NCI-H526 (cell line): ENCODE measurements at places on chromosomes 1 and 21.

GRCh38 chr21:46124083-46124925, 26.4 kb downstream of the COL6A2 start:
- DNase-seq = no peak

DNA sequence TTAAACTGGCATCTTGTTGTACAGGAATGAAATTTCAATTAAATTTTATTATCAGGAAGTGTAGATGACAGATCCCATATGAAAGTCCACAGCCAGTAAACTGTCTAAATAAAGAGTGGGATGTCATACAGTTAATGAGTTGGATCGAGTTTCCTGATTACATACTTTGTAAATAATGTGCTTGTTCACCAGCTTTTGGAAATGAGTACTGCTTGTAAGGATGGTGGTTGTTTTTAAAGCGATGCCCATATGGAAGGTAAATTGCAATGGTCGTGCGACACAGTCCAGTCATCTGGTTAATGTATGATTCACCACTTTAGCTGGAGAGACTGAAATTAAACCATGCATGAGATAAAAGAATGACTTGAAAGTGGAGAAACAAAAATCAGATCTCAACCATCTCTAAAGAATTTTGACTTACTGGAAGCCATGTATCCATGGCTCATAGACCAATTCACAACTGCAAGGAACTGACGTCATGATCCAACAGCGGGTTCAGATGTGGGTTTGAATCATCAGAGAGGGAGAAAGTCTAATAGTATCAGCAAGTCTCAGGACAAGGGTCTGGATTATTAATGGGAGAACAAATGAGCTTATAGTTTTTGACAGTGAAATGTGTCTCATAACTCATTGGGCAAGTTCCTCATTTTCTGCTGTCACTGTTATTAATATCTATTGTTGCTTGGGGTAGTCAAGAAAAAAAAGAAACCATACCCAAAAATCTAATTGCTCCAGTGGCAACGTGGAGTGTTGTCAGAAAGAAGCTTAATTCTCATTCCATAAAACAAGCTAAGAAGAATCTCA, 49.0 kb downstream of the MAP10 start:
- DNase-seq = no peak

GRCh38 chr21:45590246-45590725, 48.0 kb upstream of the SLC19A1 start:
- no peak for DNase-seq

- DNase-seq = no peak
These were observed 55.4 kb upstream of the TTC39A start for GRCh38 chr1:51385776-51386175.

GRCh38 chr1:116912846-116913245, 3.1 kb downstream of the PTGFRN start:
- DNase-seq = no peak

GRCh38 chr21:44455524-44456213, 359 bp downstream of the LRRC3 start:
- peak; percentile 62 for DNase-seq

GRCh38 chr1:113434081-113434873, 44.0 kb downstream of the MAGI3 start:
- DNase-seq = no peak

DNA sequence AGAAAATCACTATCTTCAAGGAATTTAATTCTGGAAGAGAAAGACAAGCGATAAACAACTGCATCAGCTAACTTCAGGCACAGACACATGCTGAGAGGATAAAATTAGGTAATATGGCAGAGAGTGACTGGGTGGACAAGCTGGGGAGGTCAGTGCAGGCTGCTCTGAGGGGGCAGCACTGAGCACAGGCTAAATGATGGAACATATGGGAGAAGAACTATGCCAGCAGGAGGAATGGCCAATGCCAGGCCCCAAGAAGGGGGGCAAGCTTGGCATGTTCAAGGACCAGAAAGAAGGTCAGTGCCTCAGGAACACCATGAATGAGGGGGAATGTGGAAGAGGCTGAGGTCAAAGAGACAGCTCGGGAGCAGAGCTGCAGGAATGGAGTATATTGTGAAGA, 190.7 kb upstream of the MAP1LC3C start:
- DNase-seq = no peak

- no peak for DNase-seq
These were observed 109.6 kb downstream of the NOS1AP start for GRCh38 chr1:162179121-162179520.

GRCh38 chr1:100736746-100737145, 17.2 kb downstream of the VCAM1 start:
- DNase-seq = no peak

GRCh38 chr1:3483801-3484444, 29.5 kb downstream of the ARHGEF16 start:
- peak; percentile 61 for DNase-seq

GRCh38 chr1:229092377-229093237, 178.3 kb upstream of the RAB4A start:
- DNase-seq = peak; percentile 75

DNA sequence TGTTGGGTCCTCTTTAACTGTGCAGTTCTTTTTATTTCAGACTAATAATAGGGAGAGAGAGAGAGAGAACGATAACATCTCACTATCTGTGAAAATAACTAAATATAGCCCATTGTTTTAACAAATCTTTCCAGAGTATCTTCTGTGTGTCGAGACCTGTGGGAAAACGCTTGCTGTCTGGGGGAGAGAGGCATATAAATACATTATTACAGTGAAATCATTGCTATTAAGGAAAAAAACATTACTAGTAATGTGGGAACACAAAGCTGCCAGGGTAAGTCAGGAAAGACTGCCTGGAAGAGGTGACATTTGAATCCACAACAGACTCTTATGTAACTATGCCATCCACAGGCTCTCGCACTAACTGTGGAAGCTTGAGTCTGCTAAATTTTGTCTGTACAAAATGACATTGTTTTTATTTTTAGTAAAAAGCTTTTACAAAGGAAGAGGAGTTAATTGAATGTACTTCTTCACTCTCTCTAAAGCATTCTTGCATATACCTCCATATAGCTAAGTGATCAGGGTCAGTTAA, 59.8 kb upstream of the PGD start:
- DNase-seq = no peak

- DNase-seq = no peak
These were observed 815.0 kb downstream of the LRRIQ3 start for GRCh38 chr1:73382966-73383365.

DNA sequence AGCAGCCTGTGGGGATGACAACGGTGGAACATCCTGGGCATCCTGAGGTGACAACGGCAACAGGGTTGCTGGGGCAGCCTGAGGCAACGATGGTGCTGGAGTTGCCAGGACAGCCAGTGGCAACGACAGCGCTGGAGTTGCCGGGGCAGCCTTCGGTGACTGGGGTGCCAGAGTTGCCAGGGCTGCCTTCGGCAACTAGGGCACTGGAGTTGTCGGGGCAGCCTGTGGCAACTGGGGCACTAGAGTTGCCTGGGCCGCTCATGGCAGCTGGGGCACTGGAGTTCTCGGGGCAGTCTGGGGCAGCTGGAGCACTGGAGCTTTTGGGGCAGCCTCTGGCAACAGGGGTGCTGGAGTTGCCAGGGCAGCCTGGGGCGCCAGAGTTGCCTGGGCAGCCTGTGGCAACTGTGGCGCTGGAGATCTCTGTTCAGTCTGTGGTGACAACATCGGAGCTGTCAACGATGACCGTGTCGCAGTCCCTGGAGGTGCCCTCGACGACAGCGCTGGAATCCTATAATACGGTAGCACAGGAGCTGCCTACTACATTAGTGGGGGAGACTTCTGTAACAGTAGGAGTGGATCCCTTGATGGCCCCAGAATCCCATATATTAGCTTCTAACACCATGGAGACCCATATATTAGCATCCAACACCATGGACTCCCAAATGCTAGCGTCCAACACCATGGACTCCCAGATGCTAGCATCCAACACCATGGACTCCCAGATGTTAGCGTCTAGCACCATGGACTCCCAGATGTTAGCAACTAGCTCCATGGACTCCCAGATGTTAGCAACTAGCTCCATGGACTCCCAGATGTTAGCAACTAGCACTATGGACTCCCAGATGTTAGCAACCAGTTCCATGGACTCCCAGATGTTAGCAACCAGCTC, 8.2 kb downstream of the SON start:
- DNase-seq = no peak

GRCh38 chr1:186301448-186301847, 73.6 kb downstream of the TPR start:
- DNase-seq = no peak

DNA sequence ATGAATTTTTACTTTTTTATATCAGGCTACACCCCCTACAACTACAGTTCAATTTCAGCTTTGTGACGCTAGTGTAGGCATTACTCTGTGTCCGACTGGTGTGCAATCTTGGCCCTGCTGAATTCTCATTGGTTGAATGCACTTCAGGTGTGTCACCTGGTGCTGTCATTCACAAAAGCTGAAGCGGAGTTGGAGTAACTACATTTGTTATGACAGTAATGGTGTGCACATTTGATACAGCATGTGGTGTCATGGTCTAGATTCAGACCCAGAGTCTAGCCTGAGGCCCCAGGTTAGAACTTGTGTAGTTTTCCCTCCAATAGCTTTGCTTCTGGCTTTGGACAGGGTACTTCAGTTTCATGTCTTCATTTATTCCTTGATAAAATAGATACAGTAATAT, 88.7 kb downstream of the C1orf94 start:
- DNase-seq = peak; percentile 40

DNA sequence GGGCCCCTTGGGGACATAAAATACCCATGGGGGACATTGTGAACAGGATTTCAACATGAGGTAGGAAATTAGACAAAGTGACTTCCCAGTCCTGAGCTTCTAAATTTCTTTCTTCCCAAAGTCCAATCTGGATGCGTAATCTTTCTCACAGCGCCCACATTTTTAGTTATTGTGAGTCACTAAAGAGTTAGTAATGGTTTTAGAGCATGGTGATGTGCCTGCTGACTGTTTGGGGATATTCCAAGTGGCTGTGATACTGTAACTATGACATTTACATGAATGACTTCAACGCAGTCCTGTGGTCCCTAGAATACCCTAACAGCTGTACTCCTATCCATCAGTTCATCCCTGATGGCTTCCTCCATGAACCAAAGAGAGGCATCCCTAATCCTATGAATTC, 224.0 kb upstream of the COA6 start:
- DNase-seq = no peak

- DNase-seq = no peak
These were observed 18.9 kb downstream of the CDK18 start for GRCh38 chr1:205523261-205523890.

GRCh38 chr1:64920941-64921589, 45.3 kb downstream of the JAK1 start:
- no peak for DNase-seq

- peak; percentile 77 for DNase-seq
These were observed 5.5 kb upstream of the FOXD2 start for GRCh38 chr1:47432071-47433036.

DNA sequence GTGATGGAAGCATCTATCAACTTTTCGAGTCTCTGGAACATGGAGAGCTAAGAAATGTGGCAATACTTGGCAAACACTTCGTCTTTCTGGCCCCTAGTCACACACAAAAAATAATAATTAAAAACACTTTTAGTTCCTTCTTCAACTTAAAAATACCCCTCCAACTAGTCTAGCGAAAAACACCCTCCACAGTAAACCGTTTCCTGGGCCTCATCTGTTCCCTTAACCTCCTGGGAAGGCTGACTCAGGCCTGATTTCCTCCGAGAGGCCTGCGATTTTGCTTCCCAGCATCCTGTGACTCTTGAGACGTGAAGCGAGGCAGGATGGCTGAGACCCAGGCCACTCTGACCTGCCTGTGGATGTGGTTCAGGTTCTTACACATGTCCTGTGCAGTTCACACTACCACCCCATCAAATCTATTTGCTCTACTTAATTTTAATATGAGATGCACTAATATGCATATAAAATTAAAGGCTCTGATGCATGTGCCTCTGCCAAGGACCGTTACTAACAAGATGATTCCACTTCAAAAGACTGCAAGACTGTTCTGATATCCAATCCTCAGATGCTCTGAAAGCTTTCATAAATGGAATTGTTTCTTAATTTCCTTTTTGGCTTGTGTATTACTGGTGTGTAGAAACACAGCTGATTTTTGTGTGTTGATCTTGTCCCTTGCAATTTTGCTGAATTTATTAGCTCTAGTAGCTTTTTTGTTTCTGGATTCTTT, 3.5 kb downstream of the NAV1 start:
- DNase-seq = no peak

DNA sequence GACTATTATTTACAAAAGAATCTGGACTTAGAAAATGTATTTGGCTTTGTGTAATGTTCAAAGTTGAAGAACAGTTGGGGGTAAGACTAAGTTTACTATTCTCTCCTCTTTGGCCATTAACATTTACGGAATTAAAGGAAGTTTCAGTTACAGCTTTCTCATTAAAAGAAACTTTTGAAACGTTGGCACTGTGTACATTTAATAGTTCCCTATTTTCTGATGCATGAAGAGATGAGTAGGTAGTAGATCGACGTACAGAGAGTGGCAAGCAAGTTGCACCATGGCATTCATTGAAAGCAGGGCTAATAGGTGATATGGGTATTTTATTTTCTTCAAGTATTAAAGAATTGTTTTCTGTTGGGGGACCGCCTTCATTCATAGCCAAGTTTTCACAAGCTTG, 3.2 kb downstream of the ASPM start:
- DNase-seq = no peak

DNA sequence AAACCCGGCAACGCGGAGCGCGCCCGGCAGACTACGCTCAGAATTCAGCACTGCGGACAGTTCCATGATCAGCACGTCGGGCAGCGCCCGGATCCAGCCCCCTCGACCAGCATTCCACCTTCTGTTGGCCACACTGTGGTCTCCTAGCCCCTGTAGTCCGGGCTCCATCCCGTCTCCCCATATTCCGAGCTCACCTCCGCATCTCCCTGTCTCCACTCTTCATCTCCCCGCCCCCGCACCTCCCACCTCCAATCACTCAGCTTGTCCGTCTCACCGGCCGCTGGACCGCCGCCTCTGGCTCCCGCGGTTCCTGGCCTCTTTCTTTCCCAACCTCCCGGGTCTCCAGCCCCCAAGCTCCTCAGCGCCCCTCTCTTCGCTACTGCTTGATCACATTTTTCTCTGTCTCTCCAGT, 500 bp downstream of the EPHA10 start:
- peak; percentile 35 for DNase-seq

DNA sequence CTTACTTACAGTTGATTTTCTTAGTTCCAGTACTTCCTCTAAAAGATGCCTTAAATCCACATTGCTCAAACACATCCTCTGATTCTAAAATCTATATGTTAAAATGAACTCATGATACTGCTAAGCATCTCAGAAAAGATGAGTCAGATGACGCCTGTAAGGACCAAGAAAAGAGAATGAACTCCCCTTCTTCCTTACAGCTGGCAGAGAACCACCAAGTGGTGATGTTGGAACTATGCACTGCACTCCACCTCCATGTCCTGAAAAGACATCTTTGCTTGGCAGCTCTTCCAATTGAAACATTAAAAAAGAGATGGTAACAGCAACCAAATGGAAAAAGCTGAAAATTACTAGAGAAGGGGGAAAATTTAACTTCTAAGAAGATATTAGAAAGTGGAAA, 648.8 kb downstream of the PTPRC start:
- DNase-seq = no peak

GRCh38 chr1:975365-975764, 6.5 kb downstream of the PERM1 start:
- no peak for DNase-seq

GRCh38 chr1:24322470-24323177, 3.5 kb downstream of the GRHL3 start:
- DNase-seq = no peak
